ENCODE measurements at places on chromosomes 1 and 21.

GRCh38 chr21:41761934-41762635 is 4.8 kb downstream of the RIPK4 start:
- DNase-seq, result no peak

GRCh38 chr1:217040711-217041455 is 317.7 kb upstream of the ESRRG start:
- no peak for DNase-seq

GRCh38 chr1:76635784-76636183 is 231.5 kb upstream of the ST6GALNAC5 start:
- no peak for DNase-seq

GRCh38 chr1:35448344-35448801 is 108.8 kb downstream of the KIAA0319L start:
- DNase-seq, result no peak

DNA sequence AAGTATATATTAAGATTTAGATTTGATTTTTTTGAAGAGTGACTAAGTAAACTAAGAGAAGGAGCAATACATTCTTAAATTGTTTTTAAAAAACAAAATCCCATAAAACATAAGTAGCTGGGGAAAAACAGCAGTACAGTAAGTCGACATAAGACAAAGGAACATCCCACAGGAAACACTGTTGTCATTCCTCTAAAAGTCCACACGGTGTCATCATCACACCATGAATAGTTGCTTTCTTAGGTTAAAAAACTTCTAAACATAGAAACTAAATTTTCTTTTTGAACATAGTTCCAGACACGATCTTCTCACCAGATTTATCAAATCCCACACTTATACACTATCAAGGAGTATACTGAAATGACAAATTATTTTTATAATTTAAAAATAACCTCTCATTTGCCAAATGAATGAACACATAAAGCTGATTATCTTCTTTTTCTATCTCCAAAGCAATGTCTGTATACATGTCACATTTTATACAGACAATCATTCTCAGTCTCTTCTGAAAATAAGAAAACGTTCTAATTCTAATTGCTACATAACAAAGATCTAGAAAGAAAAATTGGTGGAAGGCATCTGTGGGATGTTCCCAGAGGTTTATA is 15.8 kb downstream of the ODF2L start:
- no peak for DNase-seq

DNA sequence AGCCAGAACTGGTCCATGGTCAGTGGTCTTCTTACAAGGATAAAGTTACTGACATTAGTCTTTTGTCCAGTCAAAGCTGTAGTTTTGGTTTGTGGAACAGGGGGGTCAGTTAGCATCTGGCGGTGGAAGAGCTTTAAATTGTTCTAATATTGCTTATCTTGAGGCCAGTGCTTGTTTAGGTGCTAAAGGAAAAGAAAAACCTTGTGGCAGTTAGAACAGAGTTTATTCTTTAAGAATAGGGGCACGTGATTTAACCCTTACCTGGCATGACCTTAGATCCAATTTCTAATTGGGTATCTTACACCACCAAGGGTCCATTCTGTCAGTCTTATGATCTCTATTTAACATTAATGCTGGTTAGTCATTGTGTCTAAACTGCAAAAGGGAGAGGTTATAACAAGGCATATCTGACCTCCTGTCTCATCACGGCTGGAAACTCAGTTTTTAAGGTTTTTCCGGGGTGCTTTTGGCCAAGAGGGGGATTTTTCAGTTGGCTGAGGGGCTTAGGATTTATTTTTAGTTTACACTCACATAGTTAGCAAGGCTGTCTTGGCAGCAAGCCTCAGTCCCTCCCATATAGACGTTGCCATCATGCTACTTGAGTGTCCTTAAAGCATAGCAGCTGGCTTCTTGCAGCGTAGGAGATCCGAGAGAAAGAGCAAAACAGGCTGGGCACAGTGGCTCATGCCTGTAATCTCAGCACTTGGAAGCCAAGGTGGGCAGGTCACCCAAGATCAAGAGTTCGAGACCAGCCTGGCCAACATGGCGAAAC is 60.1 kb upstream of the FAM89A start:
- DNase-seq, result no peak

GRCh38 chr1:226692823-226693222 is 46.3 kb downstream of the ITPKB start:
- no peak for DNase-seq

DNA sequence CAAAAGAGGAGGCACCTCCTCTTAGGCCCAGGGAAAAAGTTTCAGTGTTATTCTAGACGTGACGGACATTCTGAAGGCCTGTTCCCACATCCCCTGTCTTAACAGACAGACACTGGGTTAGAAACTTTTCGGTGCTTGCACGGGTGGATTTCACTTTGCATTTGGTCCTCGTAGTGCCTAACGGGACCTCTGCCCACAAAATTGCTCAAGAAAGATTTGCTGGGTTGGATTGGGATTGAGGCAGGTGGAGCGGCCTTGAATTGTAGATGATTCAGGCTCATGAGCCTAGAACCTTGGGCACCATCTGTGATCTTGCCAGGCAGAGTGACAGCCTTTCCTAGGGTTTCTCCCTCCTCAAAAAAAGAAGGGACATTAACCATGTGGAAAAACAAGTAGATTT is 2.8 kb downstream of the PLA2G5 start:
- no peak for DNase-seq

- no peak for DNase-seq
Observed at GRCh38 chr1:203216274-203217138, 13.0 kb downstream of the CHIT1 start.
